Epithelial cell of proximal tubule (primary cell): ENCODE measurements at places on chromosomes 16 and 17. TPM values are rescaled to one million over a fixed set of nuclear protein-coding genes. Genes with fewer than 3 reads are reported as not detected.

GRCh38 chr17:81365148-81365600 lies 30.1 kb upstream of the BAHCC1 start:
- DNase-seq: no peak

DNA sequence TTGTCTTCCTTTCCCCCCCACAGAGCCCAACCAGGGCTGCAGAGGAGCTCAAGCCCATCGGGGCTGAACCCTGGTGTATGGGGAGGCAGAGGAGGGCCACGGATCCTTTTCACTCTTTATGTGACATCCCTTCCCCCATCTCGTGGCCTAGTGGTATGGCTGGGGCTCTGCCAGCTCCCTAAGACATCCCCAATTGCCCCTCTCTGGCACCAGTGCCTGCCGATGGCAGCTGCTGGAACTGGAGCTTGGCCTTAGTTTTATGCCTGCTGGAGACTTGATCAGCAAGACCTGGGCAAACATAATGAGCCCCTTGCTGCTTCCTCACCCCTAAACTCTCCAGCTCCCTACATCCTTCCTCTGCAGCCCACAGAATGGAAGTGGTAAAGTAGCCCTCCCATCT lies 8.0 kb upstream of the TOP2A start:
- DNase-seq: no peak

- DNase-seq: no peak
These were observed at the start of gene VEZF1 for GRCh38 chr17:57987581-57988300. VEZF1 (minus strand) TSS chr17:57988254; CDS start chr17:57988111, 143 bp downstream.

GRCh38 chr16:25126820-25127232 lies 15.3 kb downstream of the LCMT1 start:
- DNase-seq: no peak

The CES3 gene
- total RNA-seq: 0.75 TPM in 1 of 2 replicates, not detected in the other

The C16orf89 gene
- total RNA-seq: not detected in 2 replicates
